ENCODE measurements at places on chromosomes 13 and 19.

DNA sequence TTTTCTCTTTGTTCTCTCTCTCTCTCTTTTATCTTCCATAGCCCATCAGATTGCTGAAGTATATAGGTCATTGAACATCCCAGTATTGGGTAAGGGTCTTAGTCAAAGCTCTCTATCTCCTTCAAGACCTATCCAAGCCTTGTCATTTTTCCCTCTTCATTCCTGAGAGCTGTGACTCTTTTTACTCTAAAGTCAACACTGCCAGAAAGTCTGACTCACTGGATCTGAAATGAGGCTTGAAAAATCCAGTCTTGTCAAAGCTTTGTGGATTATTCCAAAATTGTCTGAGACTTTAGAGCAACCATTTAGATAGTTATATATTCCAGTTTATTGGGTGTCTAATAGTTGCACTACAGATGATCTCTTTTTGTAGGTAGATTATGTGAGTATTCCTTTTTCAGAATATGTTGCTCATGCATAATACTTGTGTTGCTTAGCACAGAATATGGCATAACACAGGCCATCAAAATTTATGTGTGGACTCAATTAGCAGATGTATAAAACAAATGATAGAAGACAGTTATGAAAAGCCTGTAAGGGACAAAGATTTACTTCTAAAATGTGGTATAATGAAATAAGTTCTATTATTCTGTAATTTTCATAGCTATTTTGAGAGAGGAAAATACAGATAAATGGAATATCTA, 389.3 kb upstream of the PCDH9 start:
- DNase-seq, result no peak

DNA sequence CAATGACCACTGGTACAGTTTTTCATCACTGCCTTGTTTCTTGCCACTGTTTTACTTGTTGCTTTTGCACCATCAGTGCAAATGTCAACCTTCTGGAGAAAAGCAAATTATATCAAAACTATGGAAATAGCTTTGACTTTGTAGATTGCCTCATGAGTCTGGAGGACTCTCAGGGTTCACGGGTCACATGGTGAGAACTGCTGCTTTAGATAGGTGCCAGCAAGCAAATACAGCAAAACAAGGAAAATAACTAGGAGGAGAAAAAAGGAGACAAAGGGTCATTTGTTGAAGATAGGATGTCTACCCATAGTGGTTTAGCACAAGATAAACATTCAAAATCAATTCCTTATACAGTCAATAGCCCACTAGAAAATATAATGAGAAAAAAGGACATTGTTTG, 33.1 kb downstream of the POLR1D start:
- DNase-seq, result no peak

GRCh38 chr19:2652504-2653099, 49.9 kb downstream of the GNG7 start:
- no peak for DNase-seq

DNA sequence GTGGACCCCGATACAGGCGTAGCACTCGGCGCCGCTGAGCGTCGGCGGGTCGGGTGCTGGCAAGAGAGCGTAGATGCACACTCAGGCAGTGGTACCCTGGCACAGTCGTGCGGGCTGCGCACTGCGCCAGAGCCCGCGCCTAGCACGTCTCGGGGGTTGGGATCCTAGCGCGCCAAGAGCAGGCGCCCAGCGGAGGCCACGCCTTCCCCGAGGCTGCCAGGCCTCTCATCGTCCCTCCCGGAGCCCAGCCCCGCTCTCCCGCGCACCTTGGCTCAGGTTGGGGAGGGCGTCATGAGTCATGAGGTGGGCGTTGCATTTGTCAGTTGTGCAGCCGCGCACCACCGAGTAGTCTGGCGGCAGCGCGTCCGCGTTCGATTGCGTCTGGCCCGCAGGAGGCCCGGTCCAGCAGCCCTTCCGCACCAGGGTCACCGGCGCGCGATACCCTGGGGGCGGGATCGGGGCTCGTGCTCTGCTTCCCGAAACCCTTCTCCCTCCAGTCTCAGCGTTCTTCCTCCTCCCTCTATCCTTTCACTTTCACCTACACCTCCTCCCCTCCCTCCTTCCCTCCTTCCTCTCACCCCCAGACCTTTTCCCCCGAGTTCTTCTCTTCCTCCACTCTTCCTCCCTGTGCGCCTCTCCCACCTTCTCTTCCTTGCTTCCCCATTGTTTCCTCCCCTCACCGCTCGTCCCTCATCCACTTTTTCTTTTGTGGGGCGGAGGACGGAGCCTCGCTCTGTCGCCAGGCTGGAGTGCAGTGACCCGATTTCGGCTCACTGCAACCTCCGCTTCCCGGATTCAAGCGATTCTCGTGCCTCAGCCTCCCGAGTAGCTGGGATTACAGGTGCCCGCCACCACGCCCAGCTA, 3.5 kb downstream of the LYPD5 start:
- no peak for DNase-seq

DNA sequence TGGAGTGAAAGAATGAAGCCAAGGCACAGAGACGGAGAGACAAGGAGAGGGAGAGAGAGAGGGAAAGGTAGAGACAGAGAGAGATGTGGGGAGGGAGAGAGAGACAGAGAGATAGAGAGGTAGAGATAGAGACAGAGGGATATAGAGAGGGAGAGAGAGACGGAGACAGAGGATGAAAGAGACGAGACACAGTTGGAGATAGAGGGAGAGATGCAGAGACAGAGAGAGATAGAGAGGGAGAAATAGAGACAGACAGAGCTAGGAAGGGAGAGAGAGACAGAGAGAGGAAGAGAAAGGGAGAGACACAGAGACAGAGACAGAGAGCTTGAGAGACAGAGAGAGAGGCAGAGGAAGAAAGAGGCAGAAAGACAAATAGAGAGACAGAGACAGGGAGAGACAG, 4.5 kb upstream of the CSNK1G2 start:
- DNase-seq, result no peak

DNA sequence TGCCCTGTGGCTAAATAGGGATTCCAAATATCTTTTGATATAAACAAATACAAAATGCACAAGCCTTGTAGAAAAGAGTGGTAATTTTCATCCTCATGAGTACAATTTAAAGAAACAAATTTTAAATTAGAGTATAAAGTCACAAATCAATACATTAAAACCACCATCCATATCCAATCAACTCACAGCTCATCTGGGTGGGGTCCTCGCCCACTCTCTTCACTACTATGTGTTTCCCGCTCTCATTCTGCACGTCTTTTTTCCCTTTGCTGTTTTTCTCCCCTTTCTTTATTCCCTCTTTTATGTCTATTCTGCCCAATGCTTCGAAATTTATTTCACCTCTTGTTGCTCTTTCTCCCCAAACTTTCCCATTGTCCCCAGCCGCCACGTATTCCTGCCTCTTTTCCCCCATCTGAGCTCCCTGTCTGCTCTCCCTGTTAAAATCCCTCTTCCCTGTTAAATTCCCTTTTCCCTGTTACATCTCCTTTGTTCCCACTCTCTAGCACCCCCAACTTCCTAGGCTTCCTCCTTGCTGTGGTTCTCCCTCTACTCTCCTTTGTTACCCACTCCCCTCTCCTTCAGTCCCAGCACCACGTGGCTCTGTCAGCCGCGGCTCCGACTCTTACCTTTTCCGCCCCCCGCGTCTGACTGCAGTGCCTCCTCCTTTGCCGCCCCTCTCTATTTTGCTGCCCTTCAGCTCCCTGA, 1.3 kb downstream of the ZNF616 start:
- DNase-seq, result no peak

DNA sequence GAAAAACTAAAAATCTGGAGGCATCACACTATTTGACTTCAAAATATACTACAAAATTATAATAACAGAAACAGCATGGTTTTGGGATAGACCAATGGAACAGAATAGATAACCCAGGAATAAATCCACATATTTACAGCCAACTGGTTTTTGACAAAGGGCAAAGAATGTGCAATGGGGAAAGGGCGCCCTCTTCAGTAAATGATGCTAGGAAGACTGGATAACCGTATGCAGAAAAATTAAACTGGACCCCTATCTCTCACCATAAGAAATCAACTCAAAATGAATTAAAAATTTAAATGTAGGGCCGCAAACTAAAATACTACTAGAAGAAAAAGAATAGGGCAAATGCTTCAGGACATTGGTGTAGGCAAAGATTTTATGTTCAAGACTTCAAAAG, 440.5 kb upstream of the SGCG start:
- no peak for DNase-seq

DNA sequence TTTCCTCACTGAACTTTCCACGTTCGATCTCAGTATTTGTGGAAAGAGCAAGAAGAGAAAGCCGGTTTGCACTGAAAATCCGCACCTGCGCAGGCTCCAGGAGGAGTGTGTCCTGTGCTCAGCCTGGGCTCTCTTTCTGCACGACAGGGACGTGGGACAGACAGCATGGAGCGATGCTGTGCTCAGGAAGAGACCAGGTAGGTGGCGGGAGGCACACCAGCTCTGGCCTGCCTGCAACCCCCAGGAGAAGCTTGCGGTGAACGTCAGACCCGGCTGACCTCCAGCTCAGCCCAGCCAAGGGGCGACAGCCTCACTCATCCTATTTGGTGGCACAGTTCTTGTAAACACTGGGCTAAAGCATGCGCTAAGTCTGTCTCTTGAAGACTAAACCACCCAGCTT, 35.9 kb downstream of the NAXD start:
- DNase-seq, result no peak

DNA sequence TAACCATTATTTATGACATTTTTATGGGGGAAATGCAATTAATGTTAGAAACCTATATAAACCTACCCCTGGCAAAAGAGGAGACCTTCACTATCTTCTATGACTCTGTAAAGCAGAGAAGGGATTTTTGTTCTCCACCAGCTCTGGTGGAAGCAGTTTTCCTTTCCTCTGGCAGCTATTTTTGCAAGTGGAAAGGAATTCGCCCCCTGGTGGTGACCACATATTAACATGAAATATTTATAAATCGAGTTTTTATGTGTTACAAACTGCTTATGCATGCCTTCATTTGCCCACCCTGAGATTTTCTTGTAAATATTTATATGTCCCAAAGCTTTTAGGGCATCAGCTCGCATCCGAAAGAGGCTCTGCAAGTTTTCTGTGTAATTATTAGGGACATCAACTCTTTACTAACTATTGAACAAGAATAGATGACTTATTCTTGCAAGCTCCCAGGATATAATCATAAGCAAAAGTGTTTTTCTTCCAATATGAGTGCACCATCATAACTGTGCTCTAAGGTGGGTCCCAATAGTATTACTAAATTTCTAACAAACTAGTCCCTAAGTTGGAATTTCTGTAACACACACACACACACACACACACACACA, 62.4 kb downstream of the SERTM1 start:
- no peak for DNase-seq

DNA sequence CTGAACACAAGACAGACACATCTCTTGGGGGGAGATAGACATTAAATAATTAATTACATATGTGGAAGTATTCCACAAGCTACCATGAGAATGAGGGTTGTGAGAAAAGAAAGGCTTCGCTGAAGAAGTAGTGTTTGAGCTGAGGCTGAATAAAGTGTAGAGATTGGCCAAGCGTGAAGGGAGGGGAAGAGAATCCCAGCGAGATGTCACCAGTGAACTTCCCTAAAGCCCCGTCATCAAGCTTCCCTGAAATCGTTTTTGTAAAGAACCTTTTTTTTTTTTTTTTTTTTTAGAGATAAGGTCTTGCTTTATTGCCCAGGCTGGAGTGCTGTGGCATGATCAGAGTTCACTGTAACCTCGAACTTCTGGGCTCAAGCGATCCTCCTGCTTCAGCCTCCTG, 235.2 kb downstream of the KCNRG start:
- no peak for DNase-seq

DNA sequence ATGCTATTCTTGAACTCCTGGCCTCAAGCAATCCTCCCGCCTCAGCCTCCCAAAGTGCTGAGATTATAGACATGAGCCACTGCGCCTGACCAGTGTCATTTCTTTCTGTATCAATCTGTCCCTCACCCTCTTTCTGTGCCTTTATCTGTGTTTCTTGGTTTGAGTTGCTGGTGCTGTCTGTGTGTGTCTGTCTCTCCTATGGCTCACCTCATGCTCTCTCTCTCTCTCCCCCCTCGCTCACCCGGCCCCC, 9.9 kb downstream of the IRF2BP1 start:
- no peak for DNase-seq

Measured in stimulated activated CD8-positive, alpha-beta memory T cell treated with anti-CD3 and anti-CD28 coated beads, Interleukin-4, amount 100 ng/mL, for 1 hour (primary cell).